ENCODE measurements at places on chromosomes 5 and 9. TPM values are rescaled to one million over a fixed set of nuclear protein-coding genes. Genes with fewer than 3 reads are reported as not detected.

The THBS4 gene
- 0.42 TPM for total RNA-seq

The NLN gene
- 19.6 TPM for total RNA-seq

The HRCT1 gene
- total RNA-seq, result not detected

The SLC22A4 gene
- 1.6 TPM for total RNA-seq

The LRRC70 gene
- total RNA-seq, result 0.07 TPM

The OR2S2 gene
- total RNA-seq, result not detected

The SLC23A1 gene
- not detected for total RNA-seq

The LMX1B gene
- total RNA-seq, result not detected

The CLIC3 gene
- total RNA-seq, result 203 TPM

The HAVCR1 gene
- not detected for total RNA-seq

The HTR1A gene
- total RNA-seq, result not detected

The HAND1 gene
- total RNA-seq, result not detected

The EGFL7 gene
- 28.8 TPM for total RNA-seq

The LIFR gene
- total RNA-seq, result 1.1 TPM

The CEL gene
- 1.5 TPM for total RNA-seq

The IFNA16 gene
- not detected for total RNA-seq

The MYORG gene
- 17.6 TPM for total RNA-seq

The IL3 gene
- total RNA-seq, result not detected

The PCDHA1 gene
- 0.14 TPM for total RNA-seq

The GADD45G gene
- 0.28 TPM for total RNA-seq

The POU4F3 gene
- total RNA-seq, result 0.42 TPM

The FCN2 gene
- not detected for total RNA-seq

The SOX30 gene
- not detected for total RNA-seq

The WASHC1 gene
- total RNA-seq, result 2.9 TPM

The CFAP90 gene
- not detected for total RNA-seq
